ENCODE measurements at places on chromosomes 7 and 10.

DNA sequence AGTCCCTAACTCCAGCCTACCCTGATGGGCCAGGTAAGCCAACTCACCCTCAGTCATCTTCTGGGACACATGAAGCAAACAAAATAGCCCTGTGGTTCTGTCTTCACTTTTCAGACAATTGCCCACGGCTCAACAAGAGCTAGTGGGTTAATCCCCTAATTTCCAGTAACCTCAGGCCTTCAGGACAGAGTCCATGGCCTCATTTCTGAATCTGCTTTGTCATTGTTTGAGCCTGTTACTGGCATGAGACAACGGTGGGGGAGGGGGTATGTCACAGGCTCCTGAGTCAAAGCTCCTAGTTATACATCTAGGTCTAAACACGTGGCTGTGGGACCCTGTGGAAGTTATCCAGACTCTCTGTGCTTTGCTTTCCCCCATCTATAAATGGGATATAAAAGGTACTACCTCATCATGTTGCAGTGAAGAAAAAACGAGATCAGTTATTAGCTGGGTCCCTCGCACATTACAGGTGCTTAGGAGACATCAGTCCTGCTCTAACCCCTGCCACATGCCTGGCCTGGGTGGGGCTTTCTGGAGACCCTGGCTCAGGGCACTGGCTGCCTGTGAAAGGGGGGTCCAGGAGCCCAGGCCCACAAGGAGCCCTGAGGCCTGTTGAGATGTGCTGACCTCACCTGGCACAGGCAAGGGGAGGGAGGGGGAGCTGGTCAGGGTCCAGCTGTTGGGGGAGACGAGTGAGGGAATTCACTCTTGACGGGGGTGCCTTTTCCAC lies 16.5 kb downstream of the MAT1A start:
- DNase-seq = no peak

DNA sequence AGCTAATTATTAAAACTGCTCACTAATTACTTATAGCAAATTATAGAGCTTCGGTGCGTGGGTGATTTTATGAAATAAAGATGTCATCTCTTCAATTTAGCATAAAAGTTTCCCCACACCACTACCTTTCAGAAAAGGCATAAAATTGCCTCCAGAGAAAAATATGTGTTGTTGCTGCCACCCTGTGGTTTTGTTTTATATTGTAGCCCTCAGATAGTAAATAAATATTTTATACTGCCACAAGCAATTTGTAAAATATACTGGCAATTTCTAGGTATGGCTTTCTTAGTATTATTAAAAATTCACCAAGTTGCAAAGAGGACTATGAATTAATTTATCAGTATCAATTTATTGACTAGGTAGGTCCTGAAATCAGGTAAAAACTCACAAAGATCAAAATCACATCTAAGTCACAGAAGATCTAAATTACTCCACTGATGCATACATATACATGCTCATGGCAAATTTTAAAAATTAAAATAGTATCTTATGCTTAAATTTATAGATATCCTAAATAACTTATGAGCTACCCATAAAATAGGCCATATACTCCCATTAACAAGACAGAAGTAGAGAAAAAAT lies 26.5 kb downstream of the ASNS start:
- DNase-seq = no peak

DNA sequence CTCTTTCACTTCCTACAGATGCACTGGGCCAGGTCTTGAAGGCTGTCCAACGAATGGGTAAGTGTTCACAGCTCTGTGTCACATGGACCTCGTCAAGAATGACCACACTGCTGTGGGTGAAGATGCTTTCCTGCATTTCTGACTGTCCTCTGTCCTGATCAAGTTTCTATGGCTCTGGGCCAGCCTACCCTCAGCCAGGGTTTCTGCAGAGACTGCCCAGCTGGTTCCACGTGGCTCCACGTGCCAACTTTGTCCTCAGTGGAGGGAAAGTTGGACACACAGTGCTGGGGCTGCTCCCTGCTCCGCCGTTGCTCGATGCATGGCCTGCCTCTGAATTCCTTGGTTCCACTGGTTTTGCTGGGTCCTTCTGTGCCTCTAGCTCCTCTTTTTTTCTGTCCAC lies 152.3 kb downstream of the EGFR start:
- DNase-seq = no peak

DNA sequence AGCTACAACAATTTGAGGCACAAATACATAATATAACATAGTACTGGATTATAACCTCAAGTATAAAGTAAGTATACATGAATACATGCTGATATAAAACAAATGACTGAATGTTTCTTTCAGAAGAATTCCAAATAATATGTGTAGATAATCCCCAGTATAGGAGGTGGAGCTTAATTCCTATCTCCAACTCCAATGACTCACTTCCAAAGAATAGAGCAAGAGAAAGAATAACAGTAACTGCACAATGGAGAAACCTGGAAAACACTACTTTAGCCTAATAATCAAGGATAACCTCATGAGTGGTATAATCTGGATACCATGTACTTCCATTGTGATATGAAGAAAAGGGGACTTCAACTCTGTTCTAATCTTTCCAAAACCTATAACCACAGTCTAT lies 13.7 kb upstream of the SEMA3C start:
- DNase-seq = no peak

DNA sequence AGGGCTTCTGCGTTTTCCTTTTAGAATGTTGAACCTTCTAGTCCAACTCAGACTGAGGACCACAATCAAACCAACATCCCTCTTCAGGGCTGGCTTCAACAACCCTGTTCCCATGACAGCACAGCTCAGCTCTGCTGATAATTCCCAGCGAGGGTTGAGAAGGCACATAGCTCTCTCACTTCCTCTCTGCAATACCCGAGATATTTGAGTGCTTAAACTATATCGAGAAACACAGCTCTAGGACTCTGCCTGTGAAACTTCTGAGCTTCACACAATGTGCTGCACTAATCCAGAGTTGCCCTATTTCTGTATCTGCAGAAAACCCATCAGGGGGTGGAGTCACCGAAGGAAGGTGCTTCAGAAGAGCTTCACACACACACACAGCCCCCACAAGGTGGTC lies 1.6 kb upstream of the ADARB2 start:
- no peak for DNase-seq

DNA sequence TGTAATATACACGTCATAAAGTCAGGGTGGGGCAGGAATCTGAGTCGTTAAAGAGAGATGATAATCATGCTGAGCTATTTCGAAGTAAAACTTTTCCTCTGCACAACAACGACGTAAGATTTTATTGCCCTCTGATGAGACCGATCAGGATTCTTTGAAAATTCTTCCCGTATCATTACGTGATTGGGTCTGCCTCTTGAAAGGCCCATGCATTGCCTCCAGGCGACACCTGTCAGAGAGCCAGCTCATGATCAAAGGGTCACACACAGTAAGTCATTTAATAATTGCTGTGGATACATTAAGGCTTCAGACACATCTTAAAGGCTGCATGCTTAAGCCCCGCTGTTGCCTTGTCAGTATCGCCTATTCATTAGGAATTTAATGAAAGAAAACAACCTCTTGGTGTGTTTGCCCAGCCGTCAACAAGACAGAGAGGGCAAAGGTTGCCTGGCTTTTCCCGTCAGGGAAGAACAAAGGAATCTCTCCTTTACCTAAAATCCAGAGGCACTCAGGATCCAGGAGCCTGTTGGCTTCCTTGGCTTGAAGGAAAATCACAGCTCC lies 189.0 kb upstream of the SH2B2 start:
- DNase-seq = no peak

DNA sequence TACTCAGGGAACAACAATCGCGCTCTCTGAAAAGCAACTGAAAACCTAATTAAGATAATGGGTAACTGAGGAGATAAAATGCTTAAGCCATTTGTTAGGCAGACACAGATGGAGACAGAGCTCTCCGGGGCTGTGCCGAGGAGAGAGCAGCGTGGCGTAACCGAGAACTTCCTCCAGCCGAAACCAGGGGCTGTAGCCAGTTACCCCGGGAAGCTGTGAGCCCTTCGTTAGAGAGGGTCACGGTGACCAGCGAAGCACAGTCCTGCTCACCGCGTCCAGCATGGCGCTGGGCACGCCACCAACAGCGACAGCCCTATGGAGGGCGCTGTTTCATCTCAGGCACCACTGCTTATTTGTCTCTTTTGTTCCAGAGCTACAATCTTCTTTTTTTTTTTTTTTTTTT lies 16.1 kb downstream of the PAPOLB start:
- peak; percentile 80 for DNase-seq

DNA sequence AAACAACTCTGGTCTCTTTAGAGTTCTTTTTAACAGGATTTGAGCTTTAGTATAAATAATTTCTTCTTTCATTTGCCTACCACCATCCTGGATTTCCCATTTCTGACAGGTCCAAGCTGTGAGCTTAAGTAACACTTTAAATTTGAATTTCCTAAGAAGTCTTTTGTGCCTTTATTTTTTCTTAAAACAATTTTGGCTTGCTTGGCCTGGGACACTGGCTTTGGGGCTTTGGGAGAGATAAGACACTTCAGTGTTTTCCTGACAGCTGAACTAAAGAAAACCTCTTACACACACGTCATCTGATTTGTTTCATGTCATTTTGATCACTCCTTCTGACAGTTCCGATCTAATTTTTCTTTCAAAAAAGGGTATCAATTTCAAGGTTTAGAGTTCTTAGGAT lies 121.3 kb upstream of the BMPER start:
- no peak for DNase-seq

DNA sequence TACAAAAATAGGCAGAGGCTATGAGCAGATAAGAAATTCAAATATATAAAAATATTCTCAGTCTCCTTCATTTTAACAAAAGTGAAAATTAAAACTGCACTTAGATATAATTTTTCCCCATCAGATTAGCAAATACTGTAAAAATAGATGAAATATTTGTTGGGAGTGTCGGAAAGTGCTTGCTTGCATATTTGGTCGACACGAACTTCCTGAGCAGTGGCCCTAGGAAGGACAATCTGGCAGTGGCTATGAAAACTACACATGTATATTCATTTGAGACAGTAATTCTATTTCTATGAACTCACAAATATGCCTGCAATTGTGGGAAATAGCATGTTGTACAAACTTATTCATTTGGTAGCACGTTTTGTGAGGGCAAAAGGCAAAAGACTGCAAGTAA lies 81.4 kb downstream of the GOLGA7B start:
- DNase-seq = no peak

Measured in iPS-NIHi11 (cell line).